ENCODE measurements at places on chromosomes 1 and 21.

GRCh38 chr1:109243221-109243620 is 6.1 kb upstream of the CELSR2 start:
- DNase-seq: no peak

GRCh38 chr1:17724150-17724549 is 31.0 kb upstream of the ACTL8 start:
- DNase-seq: no peak

DNA sequence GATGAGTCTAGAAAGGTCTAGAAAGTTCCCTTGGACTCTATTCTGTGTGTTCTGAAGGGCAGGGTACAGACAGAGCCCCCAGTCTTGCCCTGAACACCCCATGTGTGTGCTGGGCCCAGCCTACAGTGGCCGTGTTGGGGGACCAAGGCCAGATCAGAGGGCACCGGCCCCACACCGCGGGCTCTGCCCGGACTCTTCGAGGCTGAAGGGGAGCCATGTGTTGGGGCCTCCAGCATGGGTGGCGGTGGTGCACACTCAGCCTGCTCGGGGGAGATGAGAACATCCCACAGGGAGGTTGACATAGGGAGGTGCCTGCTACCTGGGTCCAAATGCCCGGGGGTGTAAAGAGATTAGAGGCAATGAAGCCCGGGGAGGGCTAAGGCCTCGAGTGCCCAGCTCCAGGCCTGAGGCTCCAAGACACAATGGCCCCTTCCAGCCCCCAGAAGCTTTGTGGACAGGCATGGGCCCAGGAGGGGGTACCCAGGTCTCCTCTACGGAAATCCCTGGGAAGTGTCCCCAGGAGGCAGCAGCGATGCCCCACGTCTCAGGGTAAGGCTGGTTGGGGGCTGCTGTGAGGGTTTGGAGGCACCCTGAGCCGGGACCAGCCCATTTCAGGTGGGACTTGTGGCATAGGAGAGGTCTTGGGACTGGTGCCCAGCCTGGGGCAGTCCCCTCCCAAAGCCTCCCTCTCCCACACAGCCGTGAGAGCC is 12.1 kb downstream of the ARHGEF16 start:
- peak; percentile 2 for DNase-seq

DNA sequence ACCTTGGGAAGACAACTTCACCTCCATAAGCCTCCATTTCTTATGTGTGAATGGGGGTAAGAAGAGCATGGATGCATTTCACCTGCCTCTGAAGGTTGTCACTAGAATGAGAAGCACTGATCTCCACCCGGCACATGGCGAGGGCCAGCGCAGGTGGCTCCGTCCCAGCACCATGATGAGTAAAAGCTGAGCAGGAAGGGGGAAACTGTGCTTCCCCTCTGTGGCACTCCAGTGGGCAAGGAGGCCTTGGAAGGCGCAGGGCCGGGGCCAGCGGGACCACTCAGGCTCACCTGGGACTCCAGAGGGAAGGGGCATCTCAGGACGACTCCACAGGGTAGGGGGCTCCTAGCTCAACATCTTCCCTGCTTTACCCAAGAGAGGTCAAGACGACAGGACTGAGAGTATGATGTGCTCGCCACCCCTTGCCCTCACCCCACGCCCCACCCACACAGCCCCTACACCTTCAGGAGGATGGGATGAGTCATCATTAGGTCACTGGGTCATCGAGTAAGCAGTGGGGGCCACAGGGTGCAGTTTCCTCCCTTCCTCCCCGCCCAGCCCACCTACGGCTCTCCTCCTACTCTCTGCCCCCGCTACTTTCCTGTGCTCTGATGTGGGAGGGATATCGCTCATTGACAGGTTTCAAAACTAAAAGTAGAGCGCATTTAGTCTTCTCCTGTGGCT is 112.1 kb downstream of the HIVEP3 start:
- DNase-seq: peak; percentile 80

DNA sequence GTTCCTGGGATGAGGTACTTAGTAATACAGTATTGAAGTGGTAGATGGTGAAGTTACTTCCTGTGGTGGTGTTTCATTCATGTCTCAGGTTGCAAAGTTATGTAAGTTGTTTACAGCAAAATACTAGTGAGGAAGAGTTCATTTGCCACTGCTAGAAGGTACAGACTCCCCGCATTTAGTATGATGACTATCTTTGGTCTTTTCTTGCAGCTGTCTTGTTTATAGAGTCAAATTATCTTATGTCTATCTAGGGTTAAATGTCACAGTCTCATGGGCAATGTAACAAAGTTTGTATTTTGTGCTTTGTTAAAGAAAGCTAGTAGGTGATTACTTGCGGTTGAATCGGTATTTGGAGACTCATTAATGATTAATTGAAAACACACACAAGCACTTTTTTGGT is 50.2 kb downstream of the LRRC8D start:
- DNase-seq: no peak

DNA sequence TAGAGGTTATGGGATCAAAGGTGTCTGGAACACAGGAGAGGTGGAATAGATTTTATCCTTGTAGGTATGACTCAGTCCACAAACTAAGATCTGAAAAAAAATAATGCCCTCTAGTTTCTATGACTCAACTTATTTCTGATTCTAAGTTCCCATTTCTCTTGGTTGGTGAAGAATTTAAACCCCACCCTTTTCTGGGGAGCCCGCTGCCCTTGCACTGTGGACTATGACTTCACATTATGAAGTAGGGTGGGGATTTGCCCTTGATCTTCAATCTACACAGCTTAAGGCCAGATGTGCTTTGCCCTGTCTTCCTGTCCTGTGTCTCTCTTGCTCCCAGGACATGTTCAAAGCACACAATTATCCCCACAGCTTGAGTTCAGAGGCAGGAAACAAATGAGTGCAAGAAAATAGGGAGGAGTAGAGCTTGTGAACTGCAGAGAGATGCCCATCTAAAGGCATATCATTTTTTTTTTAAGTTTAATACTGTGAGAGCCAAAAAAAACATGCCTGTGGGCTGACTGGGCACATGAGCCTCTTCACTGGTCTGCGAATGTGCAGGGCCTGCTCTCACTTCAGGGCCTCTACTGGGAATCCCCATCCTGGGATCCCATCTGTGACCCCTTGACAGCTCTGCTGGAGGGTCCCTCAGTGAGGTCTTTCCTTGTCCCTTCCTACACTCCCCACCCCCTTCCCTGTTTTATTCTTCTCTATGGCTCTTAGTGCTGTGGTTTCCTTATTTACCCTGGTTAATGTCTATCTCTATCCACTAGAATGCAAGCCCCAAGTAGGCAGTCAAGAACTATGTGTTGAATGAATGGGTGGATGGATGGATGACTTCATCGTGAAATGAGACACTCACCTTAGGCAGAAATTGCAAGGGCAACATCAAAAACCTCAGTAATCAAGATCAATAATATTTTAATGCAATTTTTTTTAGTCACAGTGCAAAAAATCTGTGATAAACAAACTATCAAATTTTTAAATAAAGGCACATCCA is 61.5 kb downstream of the CD58 start:
- DNase-seq: peak; percentile 68

DNA sequence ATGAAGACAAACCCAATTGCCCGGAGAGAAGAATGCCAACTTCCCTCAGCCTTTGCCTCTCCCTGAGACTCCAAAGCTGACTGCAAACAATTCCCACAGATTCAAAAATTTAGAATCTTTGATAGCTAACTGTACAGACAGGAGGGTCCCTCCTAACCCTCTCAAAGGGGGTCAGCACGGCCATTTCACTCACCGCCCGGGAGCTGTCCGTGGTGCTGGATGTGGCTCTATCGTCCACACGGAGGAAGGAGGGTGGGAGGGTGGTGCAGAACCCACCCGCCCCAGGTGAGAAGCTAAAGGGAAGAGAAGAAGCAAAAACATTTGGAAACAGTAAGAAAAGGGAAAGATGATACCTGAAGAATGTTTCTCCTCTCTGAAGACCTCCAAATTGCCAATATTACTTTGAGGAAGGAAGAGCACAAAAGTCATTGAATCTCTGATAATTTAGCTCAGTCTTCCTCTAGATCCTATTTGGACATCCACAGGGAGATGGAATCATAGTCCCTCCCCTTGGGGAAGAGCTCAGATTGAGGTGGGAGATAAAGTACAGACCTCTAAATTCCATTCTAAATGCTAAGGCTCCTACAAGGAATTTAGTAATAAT is 45.6 kb downstream of the RHBG start:
- peak; percentile 57 for DNase-seq

Data from activated CD4-positive, alpha-beta T cell treated with anti-CD3 and anti-CD28 coated beads for 36 hours (primary cell).